AG08395 (cell line): ENCODE measurements at places on chromosomes 11 and 22.

- no peak for DNase-seq
Observed at GRCh38 chr11:33454264-33454663, 197.1 kb downstream of the HIPK3 start.

- no peak for DNase-seq
Observed at GRCh38 chr11:114207096-114207495, 89.1 kb upstream of the NNMT start.

GRCh38 chr22:32535531-32536190 is 61.0 kb downstream of the FBXO7 start:
- DNase-seq: no peak

- DNase-seq: peak; percentile 65
Observed at GRCh38 chr11:8338138-8338537, 74.5 kb upstream of the LMO1 start.

DNA sequence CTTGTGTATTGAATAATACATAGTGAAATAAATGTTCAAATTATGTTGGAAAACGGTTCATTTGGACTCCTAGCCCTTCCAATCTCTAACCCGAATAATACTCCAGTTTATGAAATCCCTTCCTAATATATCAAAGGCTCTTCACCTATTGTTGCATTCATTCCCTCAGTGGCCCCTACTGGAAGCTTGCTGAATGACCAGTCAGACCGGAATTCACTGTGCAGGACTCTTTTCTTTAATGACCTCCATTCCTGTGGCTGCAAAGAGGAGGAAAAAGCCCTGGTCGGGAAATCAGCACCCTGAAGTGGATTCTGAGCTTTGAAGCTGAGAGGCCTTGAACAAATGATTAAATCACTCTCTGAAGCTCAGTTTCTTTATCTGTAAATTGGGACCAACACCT is 19.1 kb upstream of the RCN1 start:
- peak; percentile 86 for DNase-seq

GRCh38 chr11:74248469-74248868 is 63.0 kb downstream of the P4HA3 start:
- DNase-seq: no peak

GRCh38 chr11:57312511-57313021 is 12.2 kb downstream of the TNKS1BP1 start:
- DNase-seq: no peak

DNA sequence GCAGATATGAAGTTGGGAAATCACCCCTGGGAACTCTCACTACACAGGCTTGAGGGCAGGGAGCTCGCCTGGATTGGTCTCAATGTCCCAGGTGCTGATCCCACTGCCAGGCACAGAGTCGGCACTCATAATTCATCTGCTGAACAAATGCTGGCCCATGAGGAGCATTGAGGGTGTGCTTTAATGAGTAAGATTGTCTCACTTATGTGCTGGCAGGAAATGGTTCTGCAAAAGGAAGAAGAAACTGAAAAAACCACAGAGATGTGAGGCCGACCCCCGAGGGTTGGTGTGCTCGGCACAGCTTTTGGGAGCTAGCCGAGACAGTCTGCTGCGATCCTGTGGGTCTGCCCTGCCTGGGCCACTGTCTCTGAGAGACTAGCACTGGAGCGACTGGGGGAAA is 9.4 kb downstream of the PLAAT2 start:
- DNase-seq: no peak
